Fibroblast of gingiva (primary cell): ENCODE measurements at places on chromosomes 2 and 18.

GRCh38 chr18:13643261-13643751, 83.1 kb downstream of the FAM210A start:
- no peak for DNase-seq

DNA sequence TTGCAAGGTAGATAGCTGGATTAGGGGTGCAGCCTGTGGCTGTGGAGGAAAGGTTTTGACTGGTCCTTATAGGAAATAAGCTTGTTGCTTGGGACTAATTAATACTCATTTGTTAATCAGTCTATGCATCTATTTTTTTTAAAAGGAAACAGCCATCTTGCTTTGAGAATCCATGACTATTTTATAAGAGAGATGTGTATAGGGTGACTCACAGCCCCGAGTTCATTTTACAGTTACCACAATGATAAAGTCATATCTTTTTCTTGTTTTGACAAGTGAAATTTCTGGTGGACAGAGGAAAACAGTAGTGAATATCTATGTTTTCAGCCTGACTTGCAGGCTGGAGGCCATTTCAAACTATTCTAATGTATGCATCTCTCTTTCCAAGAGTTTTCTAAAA, 193.5 kb upstream of the CCDC68 start:
- DNase-seq: no peak

DNA sequence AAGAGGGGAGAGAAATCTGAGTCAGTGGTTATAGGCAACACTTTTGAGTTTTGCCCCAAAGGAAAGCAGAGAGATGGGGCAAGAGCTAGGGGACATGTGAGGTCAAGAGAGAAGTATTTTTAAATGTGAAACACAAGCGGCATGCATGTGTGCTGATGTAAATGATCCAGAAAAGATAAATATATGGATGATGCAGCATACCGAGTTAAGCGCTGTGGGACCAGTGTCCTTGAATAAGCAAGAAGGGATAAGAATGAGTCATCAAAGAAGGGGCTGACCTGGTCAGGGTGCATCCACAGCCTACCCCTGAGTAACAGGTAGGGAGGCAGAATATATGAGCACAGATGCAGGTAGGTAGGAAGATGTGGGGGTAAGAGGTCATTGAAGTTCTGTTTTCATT, 180.9 kb downstream of the TRABD2A start:
- peak; percentile 61 for DNase-seq

- peak; percentile 6 for DNase-seq
These were observed 295.2 kb downstream of the NYAP2 start for GRCh38 chr2:225694664-225695063.

GRCh38 chr2:200618590-200619021, 32.8 kb downstream of the AOX1 start:
- DNase-seq: peak; percentile 87

DNA sequence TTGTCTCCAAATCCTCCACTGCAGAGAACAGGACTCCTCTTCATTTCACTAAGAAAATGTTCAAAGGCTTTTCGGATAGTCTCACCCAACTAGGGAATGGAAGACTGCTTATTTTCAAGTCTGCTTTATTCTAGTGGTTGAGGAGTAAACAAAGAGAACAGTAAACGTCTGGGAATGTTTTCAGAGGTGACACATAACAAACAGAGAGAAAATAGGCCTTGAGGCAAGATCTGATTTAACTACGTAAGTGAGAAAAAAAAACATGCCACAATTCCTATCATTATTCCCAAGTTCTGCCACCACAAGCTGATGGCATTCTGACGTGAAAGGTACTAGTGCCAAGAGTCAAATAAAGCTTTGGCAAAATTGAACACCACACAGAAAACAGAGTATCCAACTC, 16.7 kb upstream of the WIPF1 start:
- peak; percentile 82 for DNase-seq
